Left kidney (tissue), 8 donors: ENCODE measurements at places on chromosomes 5 and 9. TPM values are rescaled to one million over a fixed set of nuclear protein-coding genes. Genes with fewer than 3 reads are reported as not detected.

Gene PCDHB11
- polyA plus RNA-seq: 4.4 TPM

Gene GARIN3
- polyA plus RNA-seq: not detected

Gene ADRB2
- 0.27 TPM for polyA plus RNA-seq

Gene MZB1
- polyA plus RNA-seq: 0.96 TPM

Gene SPATA24
- 12.7 TPM for polyA plus RNA-seq

Gene ANKRD31
- 0.86 TPM for polyA plus RNA-seq

Gene ORM1
- 0.22 TPM for polyA plus RNA-seq

Gene HTR4
- not detected for polyA plus RNA-seq

Gene SYK
- 26.2 TPM for polyA plus RNA-seq

Gene TMOD1
- 1.7 TPM for polyA plus RNA-seq

Gene SPINK4
- not detected for polyA plus RNA-seq

Gene ZNG1F
- 34.3 TPM for polyA plus RNA-seq

Gene ADAM19
- 8.8 TPM for polyA plus RNA-seq

Gene CBY3
- polyA plus RNA-seq: 0.30 TPM

Gene FBP2
- 0.10 TPM for polyA plus RNA-seq

Gene HAPLN1
- polyA plus RNA-seq: 9.7 TPM

Gene OR1J2
- polyA plus RNA-seq: not detected

Gene DOLPP1
- 20.2 TPM for polyA plus RNA-seq

Gene TUSC1
- 14.9 TPM for polyA plus RNA-seq

Gene ARSK
- polyA plus RNA-seq: 16.0 TPM

Gene LRRC19
- polyA plus RNA-seq: 19.4 TPM

Gene CDO1
- polyA plus RNA-seq: 22.9 TPM

Gene PALM2AKAP2
- 11.0 TPM for polyA plus RNA-seq

Gene NUTM2F
- polyA plus RNA-seq: not detected

Gene PRRX2
- polyA plus RNA-seq: 0.52 TPM

Gene PCDHGB3
- polyA plus RNA-seq: 2.8 TPM

Gene PCDHB5
- polyA plus RNA-seq: 7.5 TPM

Gene GAPT
- 0.55 TPM for polyA plus RNA-seq

Gene FAXDC2
- polyA plus RNA-seq: 42.6 TPM

Gene MYOT
- 1.5 TPM for polyA plus RNA-seq

Gene RNF183
- polyA plus RNA-seq: 5.1 TPM
